ENCODE measurements at places on chromosomes 4 and X.

GRCh38 chr4:84673475-84674240 is 90.7 kb downstream of the CDS1 start:
- DNase-seq, result no peak

- no peak for DNase-seq
Measured at GRCh38 chr4:144179152-144179739, 38.7 kb upstream of the GYPA start.

GRCh38 chr4:100014616-100015015 is 64.5 kb upstream of the H2AZ1 start:
- no peak for DNase-seq

DNA sequence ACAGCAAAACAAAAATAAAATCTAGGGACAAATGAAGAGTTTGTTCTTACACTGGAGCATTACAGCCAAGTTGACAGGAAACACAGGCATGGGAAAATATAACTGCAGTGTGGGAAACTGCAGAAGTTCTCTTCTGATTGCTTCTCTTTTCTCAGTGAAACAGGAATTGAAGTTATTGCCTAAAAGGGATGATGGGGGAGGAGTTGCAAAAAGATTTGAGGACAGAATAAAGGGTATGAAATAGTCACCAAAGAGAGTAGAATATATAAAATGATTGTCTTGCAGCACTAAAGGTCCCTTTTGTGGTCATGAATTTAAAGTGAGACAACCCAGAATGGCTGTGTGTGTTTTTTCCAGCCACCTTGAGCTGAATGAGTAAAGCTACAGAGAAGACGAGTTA is 103.7 kb downstream of the JADE1 start:
- DNase-seq, result no peak

DNA sequence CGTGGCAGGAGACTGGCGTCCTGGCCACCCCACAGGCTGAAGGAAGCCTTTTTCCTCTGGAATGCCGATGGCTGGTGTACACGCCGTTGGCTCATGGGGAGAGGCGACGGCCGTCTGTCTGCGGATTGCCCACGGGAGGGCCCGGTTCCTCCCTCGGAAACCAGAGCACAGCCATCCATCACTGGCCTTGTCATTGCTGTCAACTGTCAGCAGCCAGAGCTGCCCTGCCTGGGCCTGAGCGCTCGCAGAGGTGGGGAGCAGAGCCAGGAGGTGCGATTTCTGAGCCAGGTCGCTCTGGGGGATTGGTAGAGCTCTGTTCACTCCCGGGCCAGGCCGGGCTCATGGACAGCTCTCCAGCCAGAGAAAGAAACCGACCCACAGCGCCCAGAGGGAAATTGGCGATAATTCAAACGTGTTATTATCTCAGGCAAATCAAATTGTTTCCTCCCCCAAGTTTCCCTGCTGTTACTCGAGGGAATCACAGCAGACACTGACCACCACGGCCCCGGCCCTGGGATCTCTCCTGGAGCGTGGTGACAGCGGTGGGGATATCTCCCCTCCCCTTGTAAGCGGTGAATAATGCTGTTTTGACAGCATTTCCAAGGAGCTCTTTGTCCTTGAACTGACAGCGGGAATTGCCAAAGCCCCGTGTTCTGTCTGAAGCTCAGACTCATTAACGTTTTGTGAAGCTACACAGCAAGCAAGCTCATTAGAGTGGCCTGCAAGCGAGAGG is 220.9 kb upstream of the PSAPL1 start:
- DNase-seq, result no peak

- no peak for DNase-seq
Measured at GRCh38 chr4:174457468-174457867, 64.8 kb downstream of the HPGD start.

GRCh38 chr4:77922158-77923094 is 59.8 kb downstream of the MRPL1 start:
- DNase-seq, result no peak

GRCh38 chr4:128835498-128836222 is 26.2 kb downstream of the JADE1 start:
- no peak for DNase-seq

DNA sequence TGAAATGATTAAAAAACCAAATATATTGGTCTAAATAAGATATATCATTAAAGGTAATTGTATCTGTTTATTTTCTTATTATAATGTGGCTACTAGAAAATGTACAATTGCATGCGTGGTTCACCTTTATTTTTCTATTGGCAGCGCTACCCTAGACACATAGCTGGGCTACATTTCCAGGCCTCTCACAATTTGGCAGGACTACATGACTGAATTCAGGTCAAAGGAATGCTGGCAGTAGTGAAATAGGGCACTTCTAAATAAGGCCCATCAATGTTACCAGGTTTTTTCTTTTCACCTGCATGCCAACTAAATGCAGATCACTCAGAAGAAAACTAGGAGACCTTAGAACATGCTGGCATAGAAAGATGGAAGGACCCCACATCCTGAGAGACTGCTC is 1072.9 kb upstream of the SLIT2 start:
- no peak for DNase-seq

DNA sequence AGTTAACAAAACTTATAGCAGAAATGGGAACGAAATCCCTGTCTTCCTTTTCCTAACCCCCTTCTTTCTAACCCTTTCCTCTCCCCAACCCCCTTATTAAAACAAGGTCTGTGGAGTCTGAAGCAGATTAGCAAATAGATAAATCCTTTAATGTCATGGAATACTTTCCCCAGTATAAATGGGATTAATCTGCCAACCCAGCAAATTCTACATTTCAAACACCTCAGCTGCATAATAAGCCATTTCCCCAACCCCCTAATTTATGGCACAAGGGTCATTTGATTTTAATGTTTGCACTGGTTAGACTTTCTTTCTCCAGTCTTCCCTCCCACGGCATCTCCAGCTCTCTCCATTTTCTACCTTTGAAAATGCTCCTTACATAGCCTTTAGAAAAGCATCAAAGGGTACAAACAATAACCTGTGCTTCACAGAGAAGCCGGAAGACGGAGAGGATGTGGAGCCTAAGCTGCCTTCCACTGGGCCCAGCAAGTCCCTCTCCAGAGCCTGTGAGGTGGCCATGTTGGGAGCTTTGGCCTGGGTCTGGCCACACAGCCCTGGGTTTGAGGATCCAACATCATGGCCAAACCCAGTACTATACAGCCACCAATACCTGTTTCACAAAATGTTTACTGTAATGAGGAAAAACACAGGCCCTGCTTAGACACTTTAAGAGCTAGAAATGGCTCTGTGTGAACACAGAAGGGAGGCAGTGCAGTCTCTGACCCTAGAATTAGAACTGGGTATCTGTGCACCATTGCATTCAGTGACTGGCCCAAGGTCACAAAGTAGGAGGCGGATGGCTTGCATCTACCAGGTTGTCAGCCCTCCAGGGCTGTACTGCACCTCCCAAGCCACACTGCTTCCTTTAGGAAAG is 56.9 kb upstream of the SPRY1 start:
- DNase-seq, result no peak

DNA sequence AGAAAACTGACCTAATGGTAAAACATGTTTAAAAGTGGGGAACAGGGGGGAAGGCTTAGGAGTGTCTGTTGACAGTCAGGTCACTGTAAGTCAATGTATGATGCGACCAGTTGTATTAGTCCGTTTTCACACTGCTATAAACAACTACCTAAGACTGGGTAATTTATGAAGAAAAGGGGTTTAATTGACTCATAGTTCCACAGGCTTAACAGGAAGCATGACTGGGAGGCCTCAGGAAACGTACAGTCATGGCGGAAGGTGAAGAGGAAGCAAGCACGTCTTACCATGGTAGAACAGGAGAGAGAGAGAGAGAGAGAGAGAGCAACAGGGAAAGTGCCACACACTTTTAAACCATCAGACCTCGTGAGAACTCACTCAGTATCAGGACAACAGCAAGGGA is 13.0 kb upstream of the PLAC1 start:
- no peak for DNase-seq

GRCh38 chr4:73259571-73260090 is 1.0 kb upstream of the ANKRD17 start:
- DNase-seq, result no peak

GRCh38 chr4:98181809-98182208 is 38.5 kb upstream of the STPG2 start:
- no peak for DNase-seq

DNA sequence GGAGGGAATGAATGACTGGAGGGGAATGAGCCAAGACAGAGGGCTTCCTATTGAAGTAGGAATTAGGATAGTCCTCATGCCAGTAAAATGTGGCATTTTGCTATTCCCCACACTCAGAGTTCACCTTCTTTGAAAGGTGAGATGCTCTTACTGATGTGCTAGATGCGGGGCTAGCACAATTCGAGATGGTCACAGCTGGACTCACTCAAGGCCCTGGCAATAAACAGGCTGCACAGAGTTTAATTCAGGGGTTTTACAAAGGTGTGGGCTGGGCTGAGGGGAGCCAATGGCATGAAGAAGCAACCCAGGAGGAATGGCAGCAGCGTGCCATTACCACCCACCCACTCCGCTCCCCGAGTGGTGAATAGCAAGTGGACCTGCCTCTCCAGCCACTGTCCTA is 55.1 kb downstream of the ENPP6 start:
- no peak for DNase-seq

GRCh38 chrX:97315939-97316338 is 432.2 kb downstream of the RPA4 start:
- DNase-seq, result no peak

DNA sequence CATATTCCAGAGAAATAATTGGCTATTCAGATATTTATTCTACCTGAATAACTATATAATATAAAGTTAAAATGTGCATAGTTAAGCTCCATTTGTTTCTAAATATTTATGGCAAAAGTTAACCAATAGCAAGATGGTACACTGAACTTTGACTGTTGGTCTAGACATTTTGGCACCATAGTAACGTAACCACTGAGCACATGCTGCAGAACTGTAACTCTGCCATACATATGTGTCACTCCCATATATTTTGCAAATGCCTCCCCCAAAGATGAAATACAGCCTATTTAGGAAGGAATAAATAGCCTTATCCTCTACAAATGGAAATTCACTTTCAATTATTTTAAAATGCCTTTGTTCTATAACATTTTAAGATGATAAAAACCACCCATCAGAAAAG is 424.9 kb downstream of the CENPC start:
- DNase-seq, result no peak

DNA sequence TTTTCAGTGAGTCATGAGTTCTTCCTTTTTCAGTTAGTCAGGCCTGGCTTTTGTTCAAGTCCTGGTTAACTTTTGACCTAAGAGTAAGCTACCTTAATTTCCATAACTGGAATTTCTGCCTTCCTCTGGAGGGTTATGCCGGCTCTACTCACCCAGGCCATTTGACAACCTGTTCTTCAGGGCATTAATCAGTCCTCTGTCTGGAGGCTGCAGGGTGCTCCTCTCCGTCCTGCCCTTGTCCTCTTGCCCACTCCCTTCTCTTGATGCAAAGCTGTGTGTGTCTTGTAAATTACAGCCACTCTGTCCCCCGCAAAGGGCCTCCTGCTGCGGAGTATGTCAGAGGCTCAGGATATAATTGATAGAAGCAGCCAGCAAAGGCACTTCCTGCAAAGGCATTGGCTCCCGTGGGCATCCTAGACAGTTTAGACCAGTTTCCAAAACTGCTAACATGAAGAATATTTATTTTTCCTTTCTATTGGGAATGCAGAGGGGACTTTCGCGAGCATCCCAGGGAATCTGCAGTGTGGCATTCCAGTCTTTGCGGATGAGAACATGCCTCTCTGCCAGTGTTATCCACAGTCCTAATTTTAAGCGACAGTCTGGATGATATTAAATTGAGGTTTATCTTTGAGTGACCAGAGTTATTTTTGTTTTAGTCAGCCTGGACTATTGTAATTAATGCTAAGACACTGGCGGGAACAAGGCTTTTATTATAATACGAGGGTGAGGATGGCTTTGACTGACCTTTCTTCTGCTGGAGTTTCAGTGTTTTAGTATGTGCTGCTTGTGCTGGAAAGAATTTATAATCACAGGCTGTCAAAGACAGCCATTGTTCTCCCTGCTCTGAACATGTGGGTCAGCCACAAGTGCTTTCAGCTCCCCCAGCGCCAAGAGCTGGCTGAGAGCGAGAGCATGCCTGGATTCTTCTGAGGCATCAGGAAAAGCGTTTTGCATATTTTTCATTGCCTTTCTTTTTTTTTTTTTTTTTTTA is 74.2 kb downstream of the LIMCH1 start:
- no peak for DNase-seq

- DNase-seq, result no peak
Measured at GRCh38 chr4:82784681-82785610, 13.7 kb downstream of the SCD5 start.

DNA sequence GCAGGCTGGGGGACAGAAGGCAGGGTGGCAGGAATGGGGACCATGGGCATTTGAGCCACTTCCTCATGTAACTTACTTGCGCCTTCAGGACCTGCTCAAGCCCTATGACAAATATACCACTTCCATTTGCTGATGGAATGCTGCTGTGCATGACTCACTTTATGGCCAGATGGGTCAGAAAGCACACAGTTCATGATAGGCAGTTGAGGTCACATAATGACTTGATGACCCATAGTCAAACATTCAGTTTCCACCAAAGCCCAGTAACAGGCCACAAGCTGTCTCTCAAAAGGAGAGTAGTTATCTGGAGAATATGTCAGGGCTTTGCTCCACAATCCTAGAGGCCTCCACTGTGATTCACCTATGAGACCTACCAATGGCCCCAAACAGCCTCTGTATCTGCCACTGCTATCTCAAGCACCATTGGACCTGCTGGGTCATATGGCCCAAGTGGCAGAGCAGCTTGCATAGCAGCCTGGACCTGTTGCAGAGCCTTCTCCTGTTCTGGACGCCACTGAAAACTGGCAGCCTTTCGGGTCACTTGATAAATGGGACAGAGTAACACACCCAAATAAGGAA is 5.3 kb upstream of the PAPSS1 start:
- DNase-seq, result no peak

DNA sequence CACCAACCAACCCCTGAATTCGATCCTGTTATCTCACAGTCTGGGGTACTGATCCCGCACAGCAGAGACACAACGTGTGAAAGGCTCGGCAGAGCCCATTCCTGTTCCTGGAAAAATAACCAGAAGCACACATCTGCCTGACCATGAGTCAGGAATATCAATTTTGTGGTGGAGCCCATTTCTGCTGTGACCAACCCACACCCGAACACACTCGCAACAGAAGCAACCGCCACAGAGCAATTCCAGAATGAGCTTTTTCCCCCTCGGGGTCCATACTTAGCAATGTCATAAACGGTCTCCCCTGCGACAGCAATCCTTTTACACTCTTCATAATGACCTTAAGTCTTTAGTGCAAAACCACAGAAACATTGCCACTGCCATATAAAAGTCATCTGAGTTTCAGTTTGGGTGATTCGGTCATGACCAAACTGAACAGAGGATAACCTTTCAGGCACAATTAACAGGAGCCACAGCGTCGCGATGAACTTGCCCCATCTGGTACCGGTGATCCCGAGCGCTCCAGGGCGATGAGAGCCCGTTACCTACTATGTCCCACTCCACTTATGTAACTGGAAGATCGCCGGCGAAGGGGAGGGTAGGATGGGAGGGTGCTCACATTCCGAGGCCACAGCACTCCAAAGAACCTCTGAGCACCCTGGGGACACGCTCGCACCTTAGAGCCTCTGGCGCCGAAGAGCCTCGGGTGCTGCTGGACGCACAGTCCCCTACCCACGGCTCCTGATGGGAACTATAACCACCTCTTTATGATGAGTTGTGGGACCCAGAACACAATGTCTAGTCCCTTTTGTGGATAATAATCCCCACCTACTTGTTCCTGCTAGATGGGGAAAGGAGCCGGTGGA is 1.1 kb downstream of the MECP2 start:
- no peak for DNase-seq

- no peak for DNase-seq
Measured at GRCh38 chr4:107131295-107131694, 95.2 kb upstream of the DKK2 start.
